ENCODE measurements at places on chromosomes 7 and 10.

- DNase-seq: no peak
Observed at GRCh38 chr7:155481764-155482163, 23.8 kb downstream of the EN2 start.

GRCh38 chr10:14356921-14357320 lies 26.2 kb upstream of the FRMD4A start:
- DNase-seq: no peak

DNA sequence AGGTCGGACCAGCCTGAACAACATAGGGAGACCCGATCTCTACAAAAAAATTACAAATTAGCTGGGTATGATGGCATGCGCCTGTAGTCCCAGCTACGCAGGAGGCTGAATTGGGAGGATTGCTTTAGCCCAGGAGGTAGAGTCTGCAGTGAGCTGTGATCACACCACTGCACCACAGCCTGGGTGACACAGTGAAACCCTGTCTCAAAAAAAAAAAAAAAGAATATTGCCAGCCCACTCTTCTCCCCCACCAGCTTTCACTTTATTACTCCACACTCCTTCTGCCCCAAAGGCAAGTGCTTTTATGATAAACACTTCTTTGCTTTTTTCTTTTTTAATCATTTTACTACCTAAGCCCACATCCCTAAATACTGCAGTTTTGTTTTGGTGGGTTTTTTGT lies 14.8 kb downstream of the RAB19 start:
- DNase-seq: no peak

DNA sequence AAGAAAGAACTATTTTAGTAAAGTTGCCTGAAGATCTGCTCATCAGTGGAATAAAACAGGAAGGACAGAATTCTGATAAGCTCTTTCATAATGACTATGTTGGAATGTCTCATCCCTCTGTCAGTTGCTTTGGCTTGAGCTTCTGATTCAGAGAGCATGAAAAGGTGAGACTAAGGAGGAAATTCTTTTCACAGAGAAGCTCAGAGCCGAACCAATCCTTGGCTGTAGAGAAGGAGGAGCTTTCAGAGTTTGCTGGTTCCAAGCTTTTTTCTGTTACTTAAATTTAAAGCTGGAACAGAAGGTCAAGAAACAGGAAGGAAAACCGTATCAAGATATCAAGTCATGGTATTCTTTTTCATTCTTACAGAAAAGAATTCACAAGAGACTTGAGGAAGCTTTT lies 24.0 kb downstream of the GSTO2 start:
- DNase-seq: no peak

DNA sequence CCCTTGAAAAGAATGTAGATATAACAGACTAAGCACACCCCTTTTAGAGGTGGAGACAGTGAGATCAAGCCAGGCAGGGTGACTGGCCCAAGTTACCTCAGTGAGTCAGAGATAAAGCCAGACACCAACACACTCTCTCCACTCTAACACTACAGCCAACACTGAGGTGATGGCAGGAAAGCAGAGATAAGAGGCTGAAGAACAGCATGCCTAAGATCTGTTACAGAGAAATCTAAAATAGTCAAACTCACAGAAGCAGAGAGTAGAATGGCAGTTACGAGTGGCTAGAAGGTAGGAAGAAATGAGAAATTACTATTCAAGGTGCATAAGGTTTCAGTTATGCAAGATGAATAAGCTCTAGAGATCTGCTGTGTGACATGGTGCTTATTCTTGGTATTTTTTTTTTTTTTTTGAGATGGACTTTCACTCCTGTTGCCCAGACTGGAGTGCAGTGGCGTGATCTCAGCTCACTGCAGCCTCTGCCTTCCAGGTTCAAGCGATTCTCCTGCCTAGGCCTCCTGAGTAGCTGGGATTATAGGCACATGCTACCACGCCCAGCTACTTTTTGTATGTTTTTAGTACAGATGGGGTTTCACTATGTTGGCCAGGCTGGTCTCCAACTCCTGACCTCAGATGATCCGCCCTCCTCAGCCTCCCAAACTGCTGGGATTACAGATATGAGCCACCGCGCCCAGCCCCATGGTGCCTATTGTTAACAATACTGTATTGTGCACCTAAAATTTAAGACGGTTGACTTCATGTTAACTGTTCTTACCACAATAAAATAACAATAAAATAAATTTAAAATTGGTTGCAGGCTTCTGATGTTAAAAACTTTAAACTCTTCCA lies 28.7 kb downstream of the ICA1 start:
- no peak for DNase-seq

DNA sequence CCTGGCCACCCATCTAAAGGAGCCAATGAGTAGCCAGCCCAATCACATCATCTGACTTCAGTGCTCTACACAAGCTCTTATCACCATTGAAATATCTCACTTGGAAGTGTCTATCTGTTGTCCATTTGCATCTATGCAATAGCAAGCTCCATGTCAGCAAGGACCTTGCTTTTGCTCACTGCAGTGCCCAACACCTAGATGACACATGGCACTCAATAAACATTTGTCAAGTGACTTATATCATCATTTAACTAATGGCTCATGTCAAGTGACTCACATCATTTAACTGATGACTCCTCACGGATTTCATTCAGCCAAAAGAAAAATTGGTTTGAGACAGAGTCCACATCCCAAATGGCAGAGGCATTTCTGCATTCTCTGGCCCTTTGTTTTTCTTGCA lies 92.9 kb upstream of the ADAM12 start:
- DNase-seq: no peak

Data from Right ventricle myocardium superior (tissue), 1 donor.